HTR-8/SVneo (cell line): ENCODE measurements at places on chromosomes 3 and 15.

DNA sequence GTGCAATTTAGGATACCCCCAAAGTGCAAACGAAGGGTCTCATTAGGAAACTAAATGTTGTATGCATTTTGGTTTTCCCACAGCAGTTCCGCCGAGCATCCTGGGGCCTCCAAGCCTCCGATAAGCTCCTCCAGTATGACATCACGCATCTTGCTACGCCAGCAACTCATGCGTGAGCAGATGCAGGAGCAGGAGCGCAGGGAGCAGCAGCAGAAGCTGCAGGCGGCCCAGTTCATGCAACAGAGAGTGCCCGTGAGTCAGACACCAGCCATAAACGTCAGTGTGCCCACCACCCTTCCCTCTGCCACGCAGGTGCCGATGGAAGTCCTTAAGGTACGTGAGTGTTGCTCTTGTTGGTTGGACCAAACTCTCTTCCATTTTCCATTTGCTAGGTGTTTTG, 120.5 kb upstream of the SAMMSON start:
- no peak for DNase-seq

- no peak for DNase-seq
Observed at GRCh38 chr3:76122007-76122406, 336.7 kb upstream of the ZNF717 start.

- DNase-seq, result peak; percentile 55
Observed at GRCh38 chr3:45092132-45093031, 53.8 kb downstream of the CDCP1 start.

DNA sequence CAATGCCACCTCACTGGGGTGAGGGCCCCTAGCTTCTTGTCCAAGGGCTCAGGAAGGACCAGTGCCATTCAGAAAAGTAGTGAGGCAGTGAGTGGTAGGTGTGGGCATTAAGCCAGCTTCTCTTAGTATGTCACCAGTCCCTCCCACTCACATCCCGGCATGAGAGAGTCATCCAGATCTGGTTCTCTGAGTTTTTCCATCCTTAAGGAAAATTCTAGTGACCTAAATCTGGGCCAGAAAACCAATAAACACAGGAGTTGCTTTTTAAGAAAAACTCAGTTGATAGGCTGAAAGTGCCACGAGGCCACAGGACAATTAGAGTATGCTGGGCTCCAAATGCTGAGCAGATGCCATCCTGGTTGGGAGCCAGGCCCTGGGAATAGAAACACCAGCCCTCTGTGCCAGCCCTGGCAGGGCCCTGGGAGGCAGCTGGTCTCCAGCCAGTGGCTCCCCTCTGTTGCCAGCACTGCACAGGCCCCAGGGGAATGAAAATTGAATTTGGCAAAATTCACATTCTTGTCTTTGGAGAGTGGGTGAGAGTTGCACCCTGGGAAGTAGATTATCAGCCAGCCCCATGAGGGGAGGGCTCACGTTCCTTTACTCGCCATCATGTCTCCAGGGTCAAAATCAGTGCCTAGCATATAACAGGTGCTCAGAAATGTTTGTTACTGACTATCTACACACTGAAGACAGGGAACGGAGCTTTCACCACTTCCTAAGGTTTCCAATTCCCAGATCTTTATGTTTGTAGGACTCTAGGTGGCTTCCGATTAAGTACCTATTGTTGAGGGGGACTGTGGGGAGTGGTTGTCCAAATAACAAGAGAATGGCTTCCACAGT, 52.8 kb downstream of the FAM43A start:
- DNase-seq, result no peak

DNA sequence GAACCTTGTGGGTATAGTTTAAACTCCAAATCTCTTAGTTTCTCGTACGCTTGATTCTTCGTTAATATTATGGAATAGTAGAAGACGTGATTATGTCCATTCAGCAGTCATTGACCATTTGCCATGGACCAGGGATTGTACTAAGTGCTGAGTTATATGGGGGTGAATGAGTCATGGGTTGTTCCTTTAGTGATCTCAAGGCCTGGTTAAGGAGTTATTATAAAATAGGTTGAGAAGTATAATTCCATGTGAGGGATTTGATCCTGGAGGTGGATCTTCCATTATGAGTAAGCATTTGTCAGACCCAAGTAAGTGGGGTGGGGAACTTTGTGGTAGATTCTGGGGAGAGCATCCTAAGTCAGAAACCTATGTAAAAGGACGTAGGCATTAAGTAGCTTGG, 15.4 kb downstream of the NR2C2 start:
- DNase-seq, result no peak

DNA sequence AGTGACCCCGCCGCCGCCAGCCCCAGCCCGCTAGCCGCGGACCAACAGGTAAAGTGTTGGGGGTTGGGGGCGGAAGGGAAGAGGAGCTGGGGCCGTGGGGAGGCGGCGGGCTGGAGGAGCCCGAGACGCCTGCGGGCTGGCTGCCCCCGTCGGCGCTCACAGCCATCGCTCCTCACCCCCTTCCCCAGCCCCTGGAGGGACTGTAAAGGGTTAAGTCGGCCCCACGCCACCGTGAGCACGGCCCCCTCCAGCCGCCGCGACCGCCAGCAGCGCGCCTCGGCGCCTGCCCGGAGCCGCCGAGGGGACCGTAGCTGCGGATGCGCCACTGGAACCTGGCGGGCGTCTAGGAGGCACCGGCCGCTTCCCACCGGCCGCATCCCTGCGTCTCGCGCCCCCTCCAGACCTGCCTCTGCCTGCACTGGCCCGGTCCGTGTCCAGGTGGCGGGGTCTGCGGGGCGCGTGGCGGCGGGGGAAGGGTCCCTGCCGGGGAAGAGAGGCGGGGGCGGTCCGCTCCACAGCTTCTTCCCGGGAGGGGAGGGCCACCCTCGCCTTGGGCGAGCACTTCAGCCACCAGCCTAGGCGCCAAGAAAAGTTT, 522 bp downstream of the MED12L start:
- DNase-seq, result peak; percentile 34

DNA sequence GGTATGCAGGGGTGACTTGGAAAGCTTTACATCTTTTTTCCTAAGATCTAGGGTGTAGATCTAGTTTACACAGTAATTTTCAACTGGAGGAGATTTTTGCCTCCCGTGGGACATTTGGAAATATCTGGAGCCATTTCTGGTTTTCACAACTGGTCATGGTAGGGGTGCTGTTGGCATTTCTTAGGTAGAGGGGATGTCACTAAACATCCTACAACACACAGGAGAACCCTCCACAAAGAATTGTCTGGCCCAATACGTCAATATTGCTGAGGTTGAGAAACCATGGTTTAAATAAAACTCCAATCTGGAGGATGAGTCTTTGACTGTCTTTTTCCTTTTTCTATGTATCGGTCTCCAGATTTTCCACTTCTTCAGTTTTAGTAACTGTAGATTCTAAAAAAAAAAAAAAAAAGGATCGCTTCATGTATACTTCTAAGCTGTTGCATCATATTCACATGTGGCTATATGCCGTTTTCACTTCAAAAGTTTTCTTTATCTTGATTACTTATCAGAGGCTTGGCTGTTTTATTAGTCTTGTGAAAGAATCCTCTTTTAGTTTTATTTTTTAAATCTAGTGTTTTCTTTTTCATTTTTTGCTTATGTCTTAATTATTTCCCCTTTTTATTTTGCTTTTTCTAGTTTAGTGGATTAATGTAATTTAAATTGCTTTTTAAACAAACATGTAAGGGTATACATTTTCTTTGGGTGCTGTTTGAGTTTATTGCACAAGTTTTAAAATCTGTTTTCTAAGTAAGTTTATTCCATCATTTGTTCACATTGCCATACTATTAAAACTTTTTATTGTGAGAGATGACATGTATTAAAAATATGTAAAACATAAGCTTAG, 21.2 kb downstream of the UBE2Q2 start:
- DNase-seq, result no peak

DNA sequence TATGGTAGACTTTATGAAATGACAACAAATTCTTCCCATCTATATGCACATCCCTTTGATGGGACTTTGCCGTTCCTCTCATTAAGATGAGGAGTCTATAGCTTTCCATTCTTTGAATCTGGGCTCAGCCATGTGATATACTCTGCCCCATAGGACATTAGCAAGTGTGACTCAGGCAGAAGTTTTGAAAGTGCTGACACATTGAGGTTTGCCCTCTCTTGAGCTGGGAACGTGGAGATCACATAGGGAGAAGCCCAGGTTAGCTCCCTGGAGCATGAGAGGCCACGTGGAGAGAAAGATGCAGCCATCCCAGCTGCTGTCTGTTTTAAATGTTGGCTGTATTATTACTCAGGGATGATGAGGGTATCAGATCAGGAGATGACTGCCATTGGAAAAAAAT, 67.7 kb upstream of the OXTR start:
- DNase-seq, result peak; percentile 31

GRCh38 chr3:10524799-10525301, 19.5 kb upstream of the ATP2B2 start:
- no peak for DNase-seq

GRCh38 chr3:109175411-109175810, 38.9 kb downstream of the C3orf85 start:
- DNase-seq, result no peak

DNA sequence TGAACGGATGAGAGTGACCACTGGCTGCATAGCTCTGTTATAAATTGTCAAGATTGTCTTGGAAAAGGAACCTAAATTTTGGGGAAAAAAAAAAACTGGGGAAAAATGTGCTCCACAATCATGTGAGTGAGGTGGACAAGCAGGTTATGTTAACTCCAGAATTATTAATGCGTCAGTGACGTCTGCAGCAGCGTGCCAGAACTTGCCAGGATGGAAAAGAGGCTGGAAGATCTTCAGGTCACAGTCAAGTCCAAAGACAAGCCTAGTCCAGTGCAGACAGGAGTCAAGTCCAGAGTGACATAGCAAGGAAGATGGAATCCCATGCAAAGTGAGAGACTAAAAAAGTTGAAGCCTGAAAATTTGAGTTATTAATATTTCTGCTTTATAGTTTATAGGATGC, 140.6 kb downstream of the RYR3 start:
- no peak for DNase-seq

- DNase-seq, result no peak
Observed at GRCh38 chr15:59401824-59402569, 29.3 kb upstream of the MYO1E start.

DNA sequence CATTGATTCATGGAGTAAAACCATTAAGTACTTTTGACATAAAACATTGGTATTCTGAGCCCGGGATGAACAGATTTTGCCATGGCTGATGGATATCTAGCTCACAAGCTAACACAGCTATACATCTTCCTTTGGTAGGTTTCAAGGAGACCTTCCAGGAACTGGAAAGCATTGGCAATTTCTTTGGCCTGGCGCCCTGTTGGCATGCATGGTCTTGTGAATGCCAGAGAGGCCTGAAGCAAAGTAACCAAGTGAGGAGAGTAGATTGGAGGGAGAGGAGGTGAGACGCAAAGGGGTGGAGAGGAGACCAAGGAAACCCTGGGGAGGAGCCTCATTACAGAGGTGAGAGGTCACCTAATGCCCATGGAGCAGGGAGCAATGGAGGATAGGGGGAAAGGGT, 67.2 kb downstream of the SQOR start:
- no peak for DNase-seq

- DNase-seq, result no peak
Observed at GRCh38 chr15:87362531-87362930, 894.0 kb downstream of the NTRK3 start.

DNA sequence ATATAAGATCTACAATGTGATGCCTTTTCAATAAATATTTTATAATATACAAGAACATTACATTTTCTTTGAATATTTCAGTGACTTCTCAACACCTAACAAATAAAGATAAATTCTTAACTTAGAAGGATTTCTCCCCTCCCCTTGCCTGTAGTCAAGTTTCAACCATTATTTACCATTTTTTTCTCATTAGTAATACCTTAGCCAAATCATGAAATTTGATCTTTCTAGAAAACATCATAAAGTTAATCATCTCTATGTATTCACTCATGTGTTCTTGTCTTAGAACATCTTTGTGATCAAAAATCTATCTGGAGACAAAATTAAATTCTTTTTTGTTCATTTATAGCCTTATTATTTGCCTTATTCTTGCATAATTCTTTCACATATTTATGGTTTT, 1201.8 kb upstream of the EPHA6 start:
- DNase-seq, result no peak

DNA sequence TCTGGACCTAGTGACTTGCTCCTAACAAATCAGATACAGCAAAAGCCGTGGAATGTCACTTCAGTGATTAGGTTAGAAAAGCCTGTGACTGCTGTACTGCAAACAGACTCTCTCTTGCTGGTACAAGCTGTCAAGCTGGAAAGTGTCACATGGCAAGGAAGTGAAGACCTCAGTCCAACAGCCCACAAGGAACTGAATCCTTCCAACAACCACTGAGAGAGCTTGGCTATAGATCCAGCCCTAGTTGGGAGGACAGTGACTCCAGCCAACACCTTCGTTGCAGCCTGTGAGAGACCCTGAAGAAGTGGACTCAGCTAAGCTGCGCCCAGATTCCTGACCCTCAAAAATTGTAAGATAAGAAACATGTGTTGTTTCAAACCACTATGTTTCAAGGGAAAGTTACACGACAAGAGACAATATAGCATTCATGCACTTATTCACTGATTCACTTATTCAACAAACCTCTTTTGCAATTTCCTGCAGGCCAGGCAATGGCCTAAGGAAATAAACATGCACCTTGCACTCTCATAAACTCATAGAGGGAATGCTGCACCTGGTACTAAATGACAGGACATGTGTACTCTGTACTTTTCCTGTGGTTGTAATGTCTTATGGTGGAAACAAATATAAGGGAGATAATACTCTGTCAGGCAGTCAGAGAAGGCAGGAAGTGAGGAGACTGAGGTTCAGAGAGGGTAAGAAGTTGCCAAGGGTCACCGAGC, 142.9 kb downstream of the CADPS start:
- no peak for DNase-seq

DNA sequence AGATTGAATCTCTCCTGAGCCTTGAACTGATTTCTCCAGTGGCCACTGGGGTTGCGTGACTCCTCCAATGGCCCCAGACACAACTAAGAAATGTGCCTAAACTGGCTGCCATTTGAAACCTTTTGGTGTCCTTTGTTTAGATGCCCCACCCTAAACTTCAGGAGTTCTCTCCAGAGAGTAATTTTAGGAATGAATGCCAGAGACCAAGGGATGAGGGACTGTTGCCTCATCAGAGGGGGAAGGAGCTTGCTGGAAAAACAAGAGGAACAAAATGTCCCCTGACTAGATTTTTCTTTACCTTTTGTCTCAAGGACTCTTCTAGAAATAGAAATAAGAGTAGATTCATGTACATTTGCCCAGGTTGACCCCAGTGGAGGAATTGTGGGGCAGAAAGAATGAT, 8.1 kb upstream of the ADPRH start:
- DNase-seq, result no peak

DNA sequence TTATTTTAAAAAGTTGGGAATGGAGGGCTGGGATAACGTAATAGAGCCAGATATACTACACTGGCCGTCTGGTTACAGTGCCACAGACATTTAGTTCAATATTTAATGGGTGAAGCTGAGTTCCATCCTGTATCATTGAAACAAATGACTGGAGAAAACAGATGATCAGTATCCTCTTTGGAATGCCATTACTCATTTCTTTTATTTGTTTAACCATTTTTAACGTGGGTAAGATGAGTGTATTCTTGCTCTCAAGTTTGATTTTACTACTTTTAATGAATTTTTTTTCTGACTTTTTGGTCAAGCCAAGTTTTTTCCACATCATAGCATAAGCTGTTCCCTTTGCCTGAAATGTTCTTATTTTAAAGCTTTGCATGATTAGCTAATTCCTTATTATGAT, 53.9 kb upstream of the GRM7 start:
- no peak for DNase-seq
